8988T (cell line): ENCODE measurements at places on chromosomes 11 and 22.

- no peak for DNase-seq
These were observed 4.7 kb downstream of the CHID1 start for GRCh38 chr11:905952-906351.

DNA sequence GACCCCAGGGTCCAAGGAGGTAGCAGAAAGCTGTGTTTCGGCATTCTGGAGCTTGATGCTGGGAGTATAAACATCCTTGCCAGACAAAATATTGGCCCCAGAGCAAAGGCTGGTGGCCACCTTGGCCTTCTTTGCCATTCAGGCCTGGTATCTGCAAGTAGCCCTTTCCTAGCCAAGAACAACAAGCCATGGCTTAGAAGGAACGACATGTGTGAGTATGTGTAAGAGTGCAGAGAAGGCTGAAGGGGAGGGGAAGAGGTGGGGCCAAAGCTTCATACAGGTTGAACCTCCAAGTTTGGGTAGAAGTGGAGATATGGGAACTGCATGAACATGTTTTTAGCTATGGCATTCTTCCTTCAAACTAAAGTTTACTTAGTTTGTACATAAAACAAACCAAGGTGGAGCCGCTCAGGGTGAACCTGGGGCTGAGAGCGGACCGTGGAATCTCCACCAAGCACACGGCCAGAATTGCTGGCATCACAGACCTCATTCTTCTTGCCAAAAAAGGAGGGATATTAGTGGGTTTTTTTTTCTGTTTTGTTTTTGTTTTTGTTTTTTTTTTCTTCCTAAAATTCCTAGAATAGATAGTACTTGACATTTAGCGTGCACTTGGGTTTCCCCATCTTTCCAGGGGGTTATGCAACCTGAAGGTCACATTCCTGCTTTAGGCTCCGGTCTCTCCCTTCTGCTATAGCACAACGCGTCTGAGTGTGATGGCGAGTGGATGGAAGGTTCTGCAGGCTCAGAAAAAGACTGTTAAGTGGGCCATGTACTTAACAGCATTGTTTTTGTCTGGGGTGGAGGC lies 70.9 kb downstream of the ADAMTS15 start:
- no peak for DNase-seq

- DNase-seq: no peak
These were observed 69.2 kb upstream of the GRK3 start for GRCh38 chr22:25495285-25495684.

GRCh38 chr11:122852074-122852795 lies 13.9 kb downstream of the CRTAM start:
- no peak for DNase-seq

- no peak for DNase-seq
These were observed 15.8 kb downstream of the CCDC134 start for GRCh38 chr22:41816241-41816640.
